ENCODE measurements at places on chromosomes 12 and 14.

DNA sequence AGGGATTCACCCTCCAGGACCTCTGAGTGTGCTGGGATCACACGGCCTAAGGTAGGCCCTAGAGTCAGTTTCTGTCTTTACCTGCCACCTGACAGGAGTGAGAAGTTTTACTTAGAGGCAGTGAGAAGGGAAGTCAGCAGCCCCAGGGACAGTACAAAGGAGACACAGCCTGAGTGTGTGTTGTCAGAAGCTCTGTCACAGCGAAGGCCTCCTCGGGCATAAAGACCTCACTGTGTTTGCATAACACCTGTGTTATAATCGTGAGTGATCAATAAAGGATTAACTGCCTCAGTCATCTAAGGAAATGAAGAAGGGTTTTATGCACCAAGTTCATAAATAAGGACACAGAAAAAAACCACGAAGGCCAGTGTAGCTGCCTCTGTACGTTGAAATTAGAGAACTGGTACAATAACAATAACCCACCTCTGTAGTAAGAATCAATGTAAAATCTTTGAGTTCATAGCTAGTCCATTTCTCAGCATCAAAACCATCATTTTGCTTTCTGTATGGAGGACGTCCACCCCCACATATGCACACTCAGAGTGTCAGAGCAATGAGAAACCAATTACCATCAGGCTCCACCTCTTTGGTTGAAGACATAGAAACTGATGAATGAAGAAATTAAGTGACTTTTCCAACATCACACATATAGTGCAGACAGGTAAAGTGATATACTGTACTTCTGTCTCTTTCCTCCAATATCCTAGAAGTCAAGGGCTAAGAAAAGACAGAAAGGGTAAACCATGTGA lies 159.3 kb downstream of the DAD1 start:
- DNase-seq: no peak

DNA sequence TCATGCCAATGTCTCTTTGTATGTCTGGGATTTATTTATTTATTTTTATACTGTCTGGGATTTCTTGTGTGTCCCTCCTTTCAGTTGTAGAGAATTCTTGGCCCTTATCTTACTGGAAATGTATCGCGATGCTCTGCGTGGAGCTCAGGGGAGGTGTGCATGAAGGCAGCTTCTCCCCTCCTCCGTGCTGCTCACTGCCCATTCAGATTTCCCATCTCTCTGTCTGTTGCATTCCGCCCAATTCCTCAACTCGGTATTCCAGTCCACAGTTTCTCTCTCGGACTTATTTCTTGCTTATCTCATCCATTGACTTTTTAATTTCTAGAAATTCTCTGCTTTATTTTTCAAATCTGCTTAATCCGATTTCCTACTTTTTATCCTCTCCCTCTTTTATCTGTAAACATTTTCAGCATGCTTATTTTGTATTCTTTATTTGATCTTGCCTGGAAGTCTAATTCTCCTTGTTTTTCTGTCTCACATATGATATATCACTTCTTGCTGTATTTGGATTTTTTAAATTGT lies 93.2 kb downstream of the FBXW8 start:
- no peak for DNase-seq

- no peak for DNase-seq
Measured at GRCh38 chr12:111841236-111841749, 735 bp upstream of the MAPKAPK5 start.

- no peak for DNase-seq
Measured at GRCh38 chr14:70156592-70156991, 32.2 kb downstream of the SLC8A3 start.

DNA sequence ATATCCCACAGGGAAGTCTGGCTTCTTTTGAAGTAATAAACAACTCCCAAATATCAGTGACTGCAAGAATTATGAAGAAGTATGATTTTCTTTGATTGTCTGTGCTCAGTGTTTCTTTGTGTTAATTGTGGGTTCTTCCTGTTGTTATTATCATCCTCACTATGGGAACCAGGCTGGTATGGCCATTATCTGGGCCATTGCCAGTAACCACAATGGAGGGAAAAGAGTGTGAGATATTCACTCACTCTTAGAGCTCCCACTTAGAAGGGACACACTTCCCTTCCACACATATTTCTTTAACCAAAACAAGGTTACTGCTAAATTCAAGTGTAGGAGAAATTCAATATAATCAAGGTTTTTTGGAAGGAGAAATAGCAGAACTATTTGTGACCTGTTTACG lies 503.7 kb downstream of the SLC6A15 start:
- no peak for DNase-seq

DNA sequence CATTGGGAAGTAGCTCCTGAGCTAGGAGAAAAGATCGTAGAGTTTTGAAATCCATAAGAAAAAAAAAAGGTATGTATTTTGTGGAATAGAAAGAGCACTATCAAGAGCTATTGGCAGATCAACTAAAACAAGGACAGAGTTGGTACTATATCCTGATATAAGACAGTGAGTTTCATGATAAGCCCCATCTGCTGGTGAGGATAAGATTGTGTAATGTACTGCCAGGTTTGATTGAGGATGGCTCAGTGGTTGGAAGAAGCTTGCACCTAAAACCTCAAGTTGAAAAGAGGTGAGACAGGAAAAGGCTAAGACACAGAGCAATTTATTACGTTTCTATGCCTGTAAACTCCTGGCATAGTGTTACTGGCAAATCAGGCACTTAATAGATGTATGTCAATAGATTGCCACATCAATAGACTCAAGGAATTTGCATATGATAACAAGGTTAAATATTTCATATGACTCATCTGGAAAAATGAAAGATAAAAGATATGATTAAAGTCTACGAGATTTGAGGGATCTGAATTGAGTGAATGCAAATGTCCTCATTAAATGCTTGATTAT lies 525.6 kb downstream of the FLRT2 start:
- no peak for DNase-seq

- no peak for DNase-seq
Measured at GRCh38 chr12:104462931-104463339, 6.2 kb downstream of the CHST11 start.

- DNase-seq: no peak
Measured at GRCh38 chr14:54253195-54253947, 143.4 kb upstream of the CDKN3 start.

GRCh38 chr14:105491366-105491973 lies 424 bp downstream of the TEDC1 start:
- peak; percentile 94 for DNase-seq

- no peak for DNase-seq
Measured at GRCh38 chr14:21016413-21017190, 8.3 kb downstream of the NDRG2 start.

DNA sequence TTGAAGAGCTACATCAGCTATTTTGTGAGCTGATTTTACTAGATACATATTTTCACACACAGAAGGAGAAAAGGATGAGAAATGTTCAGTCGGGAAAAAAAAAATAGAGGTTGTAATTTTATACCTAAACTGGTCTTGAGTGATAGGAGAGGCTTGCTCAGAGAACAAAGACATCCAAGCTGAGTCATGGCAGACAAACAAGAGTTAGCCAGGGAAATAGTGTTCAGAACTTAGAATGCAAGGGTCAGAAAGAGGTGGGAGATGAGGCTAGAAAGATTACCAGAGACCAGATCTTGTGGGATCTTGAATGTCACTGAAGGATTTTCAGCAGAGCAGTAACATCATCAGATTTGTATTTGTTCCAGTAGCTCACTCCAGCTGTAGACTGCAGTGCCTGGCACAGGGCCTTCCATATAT lies 121.9 kb upstream of the ATF1 start:
- no peak for DNase-seq

DNA sequence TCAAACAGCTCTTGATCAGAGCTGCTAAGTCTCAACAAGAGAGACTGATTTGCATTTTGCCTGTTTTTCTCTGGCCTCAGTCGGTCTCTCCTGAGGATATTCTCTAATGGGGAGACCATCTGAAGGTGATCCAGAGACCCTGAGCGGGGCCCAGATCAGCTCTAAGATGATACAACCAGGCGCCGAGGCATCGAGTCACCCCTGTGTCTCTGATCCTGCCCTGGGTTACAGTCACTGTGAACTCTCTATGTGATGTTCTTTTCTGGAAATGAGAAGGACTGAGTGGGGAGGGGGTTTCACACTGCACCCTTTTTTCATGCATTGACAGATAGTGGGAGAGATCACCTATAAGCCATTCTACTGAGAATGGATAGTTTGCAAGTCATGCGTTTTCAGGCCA lies 247.6 kb upstream of the PWP1 start:
- no peak for DNase-seq

- DNase-seq: no peak
Measured at GRCh38 chr14:67882986-67883555, 63.5 kb downstream of the RAD51B start.

DNA sequence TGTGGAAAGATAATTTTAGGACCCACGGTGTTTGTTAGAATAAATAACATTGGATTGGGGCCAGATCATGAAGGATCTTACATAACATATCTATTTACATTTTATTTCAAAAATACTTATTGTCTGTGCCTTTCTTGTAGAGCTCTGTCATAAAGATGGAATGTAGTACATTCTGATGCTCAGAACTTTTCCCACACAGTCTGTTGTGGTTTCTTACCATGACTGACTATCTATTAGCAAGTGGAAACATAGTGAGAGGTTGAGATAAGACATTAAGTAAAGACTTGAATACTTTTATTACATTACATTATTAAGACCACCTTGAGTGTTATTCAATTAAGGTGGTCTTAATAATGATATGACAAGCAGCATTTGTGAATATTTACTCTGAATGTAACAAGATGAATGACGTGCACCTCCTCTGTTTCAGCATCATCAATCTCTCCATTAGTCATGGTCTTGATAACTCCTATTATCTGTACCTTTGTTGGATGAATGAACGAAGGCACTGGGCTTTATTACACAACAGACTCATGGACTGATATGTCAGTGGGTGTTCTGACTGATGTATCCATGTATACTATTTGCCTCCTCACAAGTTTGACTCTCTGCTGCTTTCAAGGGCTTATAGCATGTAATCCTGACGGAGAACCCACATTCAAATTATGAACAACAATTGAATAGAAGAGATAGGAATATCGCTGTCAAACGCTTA lies 883.0 kb upstream of the FLRT2 start:
- no peak for DNase-seq
